Vagina (tissue), 2 donors: ENCODE measurements at places on chromosomes 12 and 14.
A peak's percentile ranks its signal among the peaks of the same experiment; 100 is the strongest.

GRCh38 chr14:94180655-94181271 is 6.6 kb downstream of the PPP4R4 start:
- no peak for DNase-seq

- DNase-seq: no peak
Observed at GRCh38 chr12:29245246-29245645, 96.2 kb downstream of the FAR2 start.

DNA sequence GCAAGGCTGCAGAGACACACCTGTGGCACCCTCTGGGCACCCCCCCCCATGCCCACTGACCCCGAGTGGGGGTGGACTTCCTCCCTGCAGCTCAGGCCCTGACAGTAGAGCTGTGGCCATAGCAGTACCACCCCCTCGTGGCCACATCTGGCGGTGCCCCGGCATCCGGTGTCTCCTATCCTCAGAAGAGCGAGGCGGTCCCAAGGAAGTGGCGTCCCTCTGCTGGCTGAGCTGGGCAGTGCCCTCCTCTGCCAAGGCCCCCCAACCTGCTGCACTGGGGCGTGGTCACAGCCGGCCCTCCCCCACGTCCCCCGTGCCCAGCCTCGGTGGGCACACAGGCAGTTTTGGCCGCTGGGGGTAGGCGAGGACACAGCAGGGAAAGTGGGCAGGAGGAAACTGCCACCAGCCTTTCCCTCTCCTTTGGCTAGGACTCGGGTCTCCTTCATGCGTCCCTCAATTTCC is 6.0 kb upstream of the SLC6A12 start:
- DNase-seq: no peak

- peak; percentile 77 for DNase-seq
Observed at GRCh38 chr12:1939801-1940607, 21.6 kb upstream of the CACNA2D4 start.

DNA sequence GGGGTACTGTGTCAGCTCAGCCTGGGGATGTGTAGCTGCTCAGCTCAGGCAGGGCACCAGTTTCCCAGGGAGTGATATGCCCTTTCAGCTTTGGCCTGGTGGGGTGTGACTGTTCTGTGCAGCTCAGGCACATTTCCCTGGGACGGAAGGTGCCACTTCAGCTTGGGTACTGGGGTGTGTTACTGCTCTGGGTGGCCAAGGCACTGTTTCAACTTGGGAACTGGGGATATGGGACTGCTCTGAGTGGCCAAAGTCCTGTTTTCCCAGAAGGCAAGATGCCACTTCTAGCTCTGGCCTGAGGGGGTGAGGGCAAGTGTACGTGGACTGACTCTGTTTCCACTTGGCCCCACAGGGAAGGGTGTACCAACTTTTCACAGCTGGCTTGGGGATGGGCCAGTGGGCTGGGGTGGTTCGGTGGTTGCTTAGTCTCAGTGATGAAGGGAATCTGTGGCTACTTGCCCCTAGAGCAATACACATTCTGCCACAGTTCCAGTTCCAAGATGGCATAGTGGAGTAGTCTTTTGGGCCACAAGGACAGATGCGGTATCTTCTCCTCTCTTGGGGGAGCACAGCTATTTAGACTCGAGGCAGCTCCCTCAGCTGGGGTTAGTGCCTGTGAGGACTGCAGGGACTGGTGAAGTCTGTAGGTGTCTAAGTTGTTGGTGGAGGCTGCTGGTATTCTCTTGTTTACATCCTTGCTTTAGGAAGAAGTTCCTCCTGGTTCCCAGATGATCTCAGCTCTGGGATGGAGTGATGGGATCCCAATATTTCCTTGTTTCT is 26.4 kb downstream of the TBC1D15 start:
- DNase-seq: no peak

- no peak for DNase-seq
Observed at GRCh38 chr14:73264080-73264884, 27.0 kb downstream of the PAPLN start.

DNA sequence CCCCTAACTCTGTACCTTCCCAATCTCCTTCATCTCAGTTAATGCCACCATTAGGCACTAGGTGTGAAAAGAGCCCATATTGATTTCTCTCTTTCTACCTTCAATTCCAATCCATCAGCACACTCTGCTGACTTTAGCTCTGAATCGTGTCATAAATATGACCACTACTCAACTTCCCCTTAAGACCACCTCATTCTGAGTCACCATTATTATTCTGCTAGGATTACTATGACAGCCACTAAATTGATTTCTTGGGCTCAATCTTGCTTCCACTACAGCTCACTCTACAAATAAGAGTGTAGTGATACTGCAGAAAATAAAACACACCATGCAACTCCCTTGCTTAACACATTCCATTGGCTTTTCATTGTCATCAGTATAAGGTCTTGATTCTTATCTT is 1449.0 kb upstream of the FLRT2 start:
- no peak for DNase-seq

- no peak for DNase-seq
Observed at GRCh38 chr14:63893701-63894458, 41.1 kb downstream of the SYNE2 start.

- DNase-seq: no peak
Observed at GRCh38 chr14:88631091-88631490, 68.3 kb downstream of the ZC3H14 start.

DNA sequence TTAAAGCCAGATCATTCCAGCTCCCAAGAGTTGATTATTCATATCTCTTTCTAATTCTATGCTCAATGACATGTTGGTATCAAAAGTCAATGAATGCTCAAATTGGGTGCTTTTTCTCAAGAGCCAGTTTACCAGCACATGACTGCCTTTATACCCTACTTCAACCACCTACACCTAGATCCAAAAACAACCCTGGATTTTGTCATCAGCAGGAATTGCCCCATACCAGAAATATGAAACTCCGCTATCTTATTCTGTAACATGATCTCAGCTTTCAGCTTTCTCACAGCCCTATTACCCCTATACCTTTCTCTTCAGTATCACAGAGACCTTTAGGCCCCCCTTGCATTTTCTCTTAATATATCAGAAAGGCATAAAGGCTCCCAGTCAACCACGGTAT is 32.3 kb upstream of the ESR2 start:
- DNase-seq: no peak

- DNase-seq: no peak
Observed at GRCh38 chr12:31122481-31122880, 48.8 kb downstream of the DDX11 start.

DNA sequence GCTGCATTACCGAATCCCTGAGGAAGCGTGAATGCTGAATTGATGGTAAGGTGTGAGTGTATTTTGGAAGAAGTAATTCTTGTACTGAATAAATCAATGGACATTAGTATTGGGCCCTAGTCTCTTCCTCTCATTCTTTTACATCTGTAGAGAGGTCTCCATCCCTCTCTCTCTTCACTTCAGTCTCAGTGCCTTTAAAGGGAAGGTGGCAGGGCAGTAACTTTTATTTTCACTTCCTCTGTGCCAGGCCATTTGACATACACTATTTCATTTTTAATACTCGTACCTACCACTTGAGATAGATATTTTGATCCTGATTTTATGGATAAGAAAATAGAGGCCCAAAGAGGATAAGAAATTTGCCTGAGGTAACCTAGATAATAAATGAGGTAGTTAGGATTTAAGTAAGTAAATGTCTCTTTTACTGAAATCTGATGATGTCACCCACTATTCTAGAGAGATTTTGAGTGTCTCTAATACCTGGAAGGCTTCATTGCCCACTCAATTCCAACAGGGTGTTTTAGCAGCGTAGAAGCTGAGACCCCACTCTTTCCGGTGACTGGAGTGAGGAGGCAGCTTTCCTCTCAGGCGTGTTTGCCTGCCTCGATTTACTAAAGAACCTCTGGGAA is 177.9 kb upstream of the PRICKLE1 start:
- DNase-seq: no peak

- no peak for DNase-seq
Observed at GRCh38 chr12:115213538-115214016, 529.6 kb upstream of the TBX3 start.

DNA sequence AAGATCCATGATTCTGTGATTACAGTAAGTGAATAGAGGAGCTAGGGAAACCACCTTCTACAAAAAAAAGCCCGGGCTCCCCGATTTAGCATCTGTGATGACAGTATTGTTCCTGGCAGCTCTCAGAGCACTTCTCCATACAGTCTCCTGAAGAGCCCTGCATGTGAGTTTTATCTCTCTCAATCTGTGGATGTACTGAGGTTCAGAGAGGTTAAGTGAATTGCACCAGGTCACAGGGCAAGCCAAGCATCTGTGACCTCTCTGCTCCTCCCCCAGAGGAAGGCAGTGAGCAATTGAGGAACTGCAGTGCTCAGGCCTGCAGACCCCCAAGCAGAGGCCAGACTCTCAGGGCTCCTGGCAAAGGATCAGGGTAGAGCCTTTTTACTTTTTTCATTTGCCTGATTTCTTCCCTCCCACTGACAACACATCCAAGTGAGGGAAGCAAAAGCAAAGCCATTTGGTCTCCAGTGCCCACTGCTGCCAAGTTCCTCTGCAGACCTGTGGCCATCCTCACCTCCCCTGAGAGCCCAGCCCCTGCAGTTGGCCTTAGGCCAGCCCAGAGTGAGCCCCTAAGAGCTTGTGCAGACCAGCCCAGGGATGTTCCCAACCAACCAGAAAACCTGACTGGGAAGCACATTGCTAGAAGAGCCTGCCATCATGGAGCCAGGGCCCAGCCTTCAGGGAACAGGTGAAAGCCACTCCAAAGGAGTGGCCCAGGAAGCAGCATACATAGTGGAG is 47.6 kb upstream of the PNMA1 start:
- no peak for DNase-seq

DNA sequence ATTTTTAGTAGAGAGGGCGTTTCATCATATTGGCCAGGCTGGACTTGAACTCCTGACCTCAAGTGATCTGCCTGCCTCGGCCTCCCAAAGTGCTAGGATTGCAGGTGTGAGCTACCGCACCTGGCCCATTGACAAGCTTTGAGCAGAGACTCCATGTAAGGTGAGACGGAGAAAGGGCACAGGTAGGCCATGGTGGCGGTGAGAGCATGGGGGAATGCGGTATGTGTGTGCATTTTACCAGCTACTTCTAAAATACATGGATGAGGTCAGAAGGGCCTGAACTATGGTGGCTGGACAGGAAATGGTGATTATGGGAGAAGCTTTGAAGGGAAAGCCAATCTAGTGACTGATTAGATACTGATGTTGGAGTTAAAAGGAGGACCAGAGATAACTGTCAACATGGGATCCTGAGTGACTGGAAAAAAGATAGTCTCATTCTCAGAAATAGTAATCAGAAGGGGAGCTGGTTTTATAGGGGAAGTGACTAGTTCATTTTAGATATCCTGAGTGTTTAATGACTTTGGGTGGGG is 21.9 kb upstream of the PTPRB start:
- DNase-seq: no peak

GRCh38 chr12:100733817-100734593 is 60.6 kb upstream of the ANO4 start:
- DNase-seq: no peak

DNA sequence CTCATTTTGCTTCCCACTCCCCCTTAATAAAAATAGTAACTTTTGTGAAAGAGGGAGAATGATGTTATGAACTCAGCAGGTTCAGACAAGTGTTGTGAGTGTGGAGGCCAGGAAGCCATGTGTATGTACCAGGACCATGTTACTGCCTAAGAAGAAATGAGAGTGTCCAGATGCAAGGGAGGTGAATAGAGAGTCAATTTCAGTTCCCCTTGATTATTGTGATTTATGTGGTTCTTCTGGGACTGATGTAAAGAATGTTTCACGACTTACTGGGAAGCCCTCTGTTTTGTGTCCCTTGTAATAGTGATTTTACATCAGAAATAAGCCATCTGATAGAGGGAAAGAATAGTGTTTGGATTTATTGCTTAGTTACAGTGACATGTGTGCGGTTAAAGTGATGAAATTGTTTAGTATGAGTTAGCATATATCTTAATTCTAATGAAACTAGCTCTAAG is 32.5 kb downstream of the FBXO34 start:
- no peak for DNase-seq

GRCh38 chr12:10226086-10226485 is 13.4 kb downstream of the GABARAPL1 start:
- no peak for DNase-seq

- DNase-seq: no peak
Observed at GRCh38 chr12:96743606-96744005, 163.5 kb upstream of the NEDD1 start.

GRCh38 chr12:53381731-53382630 is 2.0 kb downstream of the SP1 start:
- DNase-seq: peak; percentile 89

DNA sequence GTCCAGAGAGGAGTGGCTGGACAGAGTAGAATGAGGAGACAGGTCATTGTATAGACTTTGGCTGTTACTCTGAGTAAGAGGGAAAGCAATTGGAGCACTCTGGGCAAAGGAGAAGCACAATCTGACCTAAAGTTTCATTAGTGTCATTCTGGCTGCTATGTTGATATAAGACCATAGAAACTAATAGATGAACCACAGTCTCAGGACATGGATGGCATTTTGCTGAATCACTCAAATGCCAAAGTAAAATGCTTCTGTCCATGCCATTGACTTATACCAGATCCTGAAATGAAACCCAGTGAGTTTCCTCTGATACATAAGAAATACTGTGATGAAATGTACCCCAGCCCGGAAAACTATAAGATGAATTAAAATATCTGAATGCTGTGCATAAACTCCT is 65.8 kb upstream of the COCH start:
- DNase-seq: no peak

DNA sequence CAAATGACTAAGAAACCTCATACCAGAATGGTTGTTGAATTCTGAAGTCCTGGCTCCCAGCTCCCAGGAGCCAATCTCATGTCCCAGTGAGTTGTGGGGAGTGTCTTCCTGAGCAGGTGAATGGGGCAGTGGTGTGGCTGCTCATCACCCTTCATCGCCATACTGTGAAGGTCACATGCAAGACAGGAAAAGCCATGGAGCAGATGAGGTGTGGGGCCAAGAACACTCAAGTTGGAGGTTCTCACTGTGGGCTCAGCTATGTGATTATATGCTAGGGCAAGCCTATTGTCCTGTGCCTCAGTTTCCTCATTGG is 16.6 kb upstream of the TSPAN11 start:
- peak; percentile 65 for DNase-seq

GRCh38 chr14:58733451-58734208 is 95.9 kb downstream of the DACT1 start:
- DNase-seq: no peak

GRCh38 chr14:102077382-102077709 is 9.5 kb downstream of the HSP90AA1 start:
- DNase-seq: no peak

GRCh38 chr12:79302162-79302814 is 388.5 kb downstream of the PAWR start:
- DNase-seq: no peak

- DNase-seq: no peak
Observed at GRCh38 chr12:80715713-80716249, 931 bp upstream of the MYF5 start.
